ENCODE measurements at places on chromosomes 4 and X. TPM values are rescaled to one million over a fixed set of nuclear protein-coding genes. Genes with fewer than 3 reads are reported as not detected.

The GPRASP1 gene
- 1.5 TPM for total RNA-seq

The REELD1 gene
- total RNA-seq, result not detected

The LRIT3 gene
- not detected for total RNA-seq

The OTC gene
- not detected for total RNA-seq

The ATOH1 gene
- not detected for total RNA-seq

The NEUROG2 gene
- total RNA-seq, result 0.06 TPM

All from LHCN-M2 (cell line).